ENCODE measurements at places on chromosomes 1 and 21.

- no peak for DNase-seq
Observed at GRCh38 chr1:43171312-43171875, 696 bp downstream of the EBNA1BP2 start.

- DNase-seq, result no peak
Observed at GRCh38 chr1:119004129-119004527, 16.0 kb upstream of the TBX15 start.

DNA sequence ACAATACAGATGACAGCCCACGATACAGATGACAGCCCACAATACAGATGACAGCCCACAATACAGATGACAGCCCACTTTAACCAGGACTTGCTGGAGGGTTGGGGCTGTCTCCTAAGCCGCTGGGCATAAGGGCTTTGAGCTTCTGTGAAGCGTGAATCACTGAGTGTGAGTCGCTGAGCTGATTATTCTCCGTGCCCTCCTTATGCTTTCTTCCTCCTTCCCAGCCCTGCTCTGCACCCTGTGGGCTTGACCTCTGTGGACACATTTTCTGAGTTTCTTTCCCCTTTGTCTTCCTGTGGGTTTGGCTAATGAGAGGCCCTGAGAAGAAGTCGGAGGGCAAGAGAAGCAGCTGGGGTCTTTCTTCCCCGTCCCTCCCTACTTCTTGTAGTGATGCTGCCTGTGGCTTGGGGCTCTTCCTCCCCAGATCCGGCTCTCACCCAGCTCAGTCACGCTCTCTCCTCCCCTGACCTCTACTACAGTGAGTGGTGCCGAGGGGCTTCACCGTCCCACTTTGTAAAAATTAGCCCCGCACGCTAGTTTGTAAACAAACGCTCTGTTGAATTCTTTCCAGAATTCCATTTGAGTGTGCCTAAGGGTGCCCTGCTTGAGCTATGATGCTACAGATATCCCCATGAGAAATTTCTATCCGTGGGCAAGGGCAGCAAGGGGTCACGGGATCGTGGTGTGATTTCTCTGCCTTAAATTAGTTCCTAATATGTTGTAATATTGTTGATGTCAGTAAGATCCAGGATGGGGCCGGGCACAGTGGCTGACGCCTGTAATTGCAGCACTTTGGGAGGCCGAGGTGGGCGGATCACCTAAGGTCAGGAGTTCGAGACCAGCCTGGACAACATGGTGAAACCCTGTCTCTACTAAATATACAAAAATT is 46.4 kb upstream of the SOD1 start:
- DNase-seq, result no peak

DNA sequence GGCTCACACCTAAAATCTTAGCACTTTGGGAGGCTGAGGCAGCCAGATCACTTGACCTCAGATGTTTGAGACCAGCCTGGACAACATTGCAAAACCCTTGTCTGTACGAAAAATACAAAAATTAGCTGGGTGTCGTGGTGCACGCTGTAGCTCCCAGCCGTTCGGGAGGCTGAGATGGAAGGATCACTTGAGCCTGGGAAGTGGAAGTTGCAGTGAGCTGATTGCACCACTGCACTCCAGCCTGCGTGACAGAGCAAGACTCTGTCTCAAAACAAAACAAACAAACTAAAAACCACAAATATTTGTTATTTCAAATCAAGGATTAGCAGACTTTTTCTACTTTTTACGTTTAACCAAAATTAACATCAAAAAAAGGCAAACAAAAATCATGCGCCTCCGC is 31.3 kb downstream of the INKA2 start:
- no peak for DNase-seq

GRCh38 chr21:34936883-34937563 is 112.1 kb downstream of the RUNX1 start:
- no peak for DNase-seq

Data from effector memory CD8-positive, alpha-beta T cell (primary cell).